ENCODE measurements at places on chromosomes 5 and 9.

- DNase-seq = no peak
These were observed 55.9 kb upstream of the PHF2 start for GRCh38 chr9:93520523-93520922.

GRCh38 chr9:10005206-10005605 lies 607.6 kb downstream of the PTPRD start:
- no peak for DNase-seq

DNA sequence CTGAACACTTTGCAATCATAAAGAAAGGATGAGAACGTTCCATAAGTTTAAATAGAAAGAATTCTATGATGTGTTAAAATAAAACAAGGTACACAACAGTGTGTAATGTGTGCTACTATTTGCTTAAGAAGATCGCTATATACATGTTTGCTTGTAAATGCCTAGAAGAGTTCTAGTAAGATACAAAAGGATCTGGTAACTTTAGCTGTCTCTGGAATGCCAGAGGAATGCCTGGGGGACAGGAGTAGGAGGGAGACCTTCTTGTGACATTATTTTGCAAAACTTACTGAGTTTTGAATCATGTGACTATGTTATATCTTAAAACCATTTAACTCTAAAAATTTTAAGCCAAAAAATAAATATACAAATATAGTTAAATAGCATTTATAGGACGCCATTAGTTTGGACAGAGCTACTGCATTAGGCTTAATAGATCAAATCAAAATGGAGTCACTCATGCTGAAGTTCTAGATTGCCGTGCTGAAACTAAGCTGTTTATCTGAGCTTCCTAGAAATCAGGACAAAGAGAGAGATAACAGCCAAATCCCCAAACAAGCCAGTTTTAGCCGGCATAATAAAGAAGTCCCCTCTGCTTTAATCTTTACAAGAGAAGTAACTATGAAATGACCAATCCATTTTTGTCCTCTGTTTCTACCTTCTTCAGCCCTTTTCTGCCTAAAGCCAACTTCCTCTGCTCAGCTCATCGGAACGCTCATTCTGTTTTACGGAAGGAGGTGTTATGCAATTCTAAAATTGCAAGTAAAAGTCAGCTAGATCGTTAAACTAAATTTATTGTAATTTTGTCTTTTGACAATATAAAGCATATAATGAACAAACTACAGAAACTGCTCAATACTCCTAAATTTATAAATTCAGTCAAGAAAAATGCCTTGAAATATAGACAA lies 44.8 kb downstream of the LIX1 start:
- no peak for DNase-seq

DNA sequence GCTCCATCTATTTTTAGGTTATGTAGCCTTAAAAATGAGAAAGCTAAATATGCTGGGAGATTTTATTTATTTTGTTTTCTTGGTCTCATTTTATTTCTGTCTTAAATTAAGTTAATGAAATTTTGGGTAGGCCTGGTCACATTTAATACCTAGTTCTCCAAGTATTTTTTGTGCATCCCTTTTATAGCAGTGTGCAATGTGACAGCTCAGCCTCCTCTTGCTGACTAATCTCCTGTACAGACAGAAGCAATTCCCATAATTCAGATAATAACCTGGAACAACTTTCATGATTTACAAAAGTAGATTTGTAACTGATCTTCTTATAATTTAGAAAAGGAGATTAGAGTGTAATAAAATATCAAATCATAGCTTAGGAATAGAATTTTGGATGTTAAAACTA lies 403.9 kb downstream of the ADGRV1 start:
- DNase-seq = no peak

- no peak for DNase-seq
These were observed 18.5 kb upstream of the GNE start for GRCh38 chr9:36276781-36277181.

GRCh38 chr5:94217745-94218144 lies 400.7 kb downstream of the KIAA0825 start:
- DNase-seq = no peak

GRCh38 chr5:127586811-127587210 lies 62.1 kb upstream of the CTXN3 start:
- DNase-seq = no peak

DNA sequence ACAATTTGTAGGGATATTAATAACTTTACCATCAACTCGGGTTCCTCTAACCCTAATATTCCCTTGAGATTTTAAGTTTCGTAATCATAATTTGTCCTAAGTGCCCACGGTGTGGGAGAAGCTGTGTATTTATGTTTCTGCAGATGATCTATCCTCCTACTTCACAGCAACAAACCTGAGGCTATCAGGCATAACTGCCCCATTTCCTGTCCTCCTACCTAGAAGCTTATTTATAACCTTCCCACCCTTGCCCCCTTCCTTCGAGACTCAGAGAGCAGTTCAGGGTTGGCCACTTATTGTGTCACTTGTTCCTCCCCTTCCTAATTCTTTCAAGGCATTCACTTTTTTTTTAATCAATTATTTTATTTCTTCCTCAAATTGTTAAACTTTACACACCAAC lies 29.6 kb upstream of the LCP2 start:
- DNase-seq = no peak
